T-helper 17 cell (primary cell): ENCODE measurements at places on chromosomes 3 and 15.

- no peak for DNase-seq
- H3K4me1 ChIP-seq = no peaks in the 10 kb centered on the region
- H3K27me3 ChIP-seq = no peaks in the 10 kb centered on the region
- H3K4me3 ChIP-seq = no peak overlapping the region
- H3K27ac ChIP-seq = no peak overlapping the region
- H3K36me3 ChIP-seq = no peaks in the 10 kb centered on the region
Measured at GRCh38 chr3:170076715-170077238, 39.0 kb downstream of the GPR160 start.

GRCh38 chr15:58977887-58978286 is 9.6 kb upstream of the RNF111 start:
- no peaks in the 10 kb centered on the region for H3K36me3 ChIP-seq
- no peak overlapping the region for H3K4me3 ChIP-seq
- no peak overlapping the region for H3K27ac ChIP-seq
- no peaks in the 10 kb centered on the region for H3K27me3 ChIP-seq

- DNase-seq = no peak
- H3K4me3 ChIP-seq = no peak overlapping the region
- peaks cover 24% of the 10 kb centered on the region for H3K4me1 ChIP-seq
Measured at GRCh38 chr3:66415867-66416428, 84.9 kb downstream of the LRIG1 start.

DNA sequence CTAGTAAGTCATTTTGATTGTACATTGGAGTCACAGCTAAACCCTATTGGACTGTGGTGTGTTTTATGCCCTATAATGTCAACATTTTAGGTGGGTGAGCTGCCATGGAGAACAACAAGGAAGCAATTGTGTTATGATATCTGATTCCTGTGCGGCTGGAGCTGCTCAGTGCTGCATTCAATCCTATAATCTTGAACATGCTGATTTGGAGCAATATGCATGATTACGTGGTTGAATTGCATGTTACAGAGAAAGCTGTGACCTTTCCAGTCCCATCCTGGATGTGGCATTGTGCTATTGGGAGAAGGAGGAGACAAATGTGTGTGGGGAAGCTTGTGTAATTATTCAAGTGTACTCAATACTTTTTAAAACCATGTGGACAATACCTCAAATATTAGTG is 20.1 kb upstream of the C3orf49 start:
- no peak overlapping the region for H3K4me3 ChIP-seq
- no peak for DNase-seq
- no peak overlapping the region for H3K27ac ChIP-seq
- peaks cover 4% of the 10 kb centered on the region for H3K36me3 ChIP-seq
- peaks cover 5% of the 10 kb centered on the region for H3K27me3 ChIP-seq

- peaks cover 54% of the 10 kb centered on the region for H3K4me1 ChIP-seq
- H3K27me3 ChIP-seq = no peaks in the 10 kb centered on the region
- peak overlapping the region; percentile 100 for H3K27ac ChIP-seq
- H3K36me3 ChIP-seq = peaks cover 6% of the 10 kb centered on the region
- H3K4me3 ChIP-seq = peak overlapping the region; percentile 98
Measured at GRCh38 chr3:9396632-9397331, 633 bp upstream of the SETD5 start.

- H3K4me1 ChIP-seq = peaks cover 6% of the 10 kb centered on the region
- DNase-seq = no peak
- H3K27ac ChIP-seq = no peak overlapping the region
- no peaks in the 10 kb centered on the region for H3K27me3 ChIP-seq
- no peak overlapping the region for H3K4me3 ChIP-seq
Measured at GRCh38 chr3:142566096-142566495, 12.4 kb downstream of the ATR start.

GRCh38 chr3:172448661-172449465 is 607 bp upstream of the GHSR start:
- peak overlapping the region; percentile 81 for H3K4me3 ChIP-seq
- peaks cover 14% of the 10 kb centered on the region for H3K36me3 ChIP-seq
- H3K27ac ChIP-seq = no peak overlapping the region
- peaks cover 77% of the 10 kb centered on the region for H3K27me3 ChIP-seq
- H3K4me1 ChIP-seq = peaks cover 18% of the 10 kb centered on the region

GRCh38 chr15:74245342-74245931 is 9.3 kb downstream of the CCDC33 start:
- peaks cover 11% of the 10 kb centered on the region for H3K36me3 ChIP-seq
- peaks cover 74% of the 10 kb centered on the region for H3K27me3 ChIP-seq
- no peak overlapping the region for H3K4me3 ChIP-seq
- no peak overlapping the region for H3K27ac ChIP-seq
- peaks cover 9% of the 10 kb centered on the region for H3K4me1 ChIP-seq
- DNase-seq = no peak

- H3K36me3 ChIP-seq = no peaks in the 10 kb centered on the region
- no peaks in the 10 kb centered on the region for H3K27me3 ChIP-seq
- no peaks in the 10 kb centered on the region for H3K4me1 ChIP-seq
- H3K4me3 ChIP-seq = no peak overlapping the region
- no peak overlapping the region for H3K27ac ChIP-seq
Measured at GRCh38 chr3:148464246-148464645, 233.5 kb upstream of the AGTR1 start.

- H3K27ac ChIP-seq = no peak overlapping the region
- no peaks in the 10 kb centered on the region for H3K4me1 ChIP-seq
- no peaks in the 10 kb centered on the region for H3K36me3 ChIP-seq
- DNase-seq = no peak
- H3K4me3 ChIP-seq = no peak overlapping the region
Measured at GRCh38 chr15:91793771-91794170, 59.7 kb upstream of the SLCO3A1 start.

- peaks cover 3% of the 10 kb centered on the region for H3K36me3 ChIP-seq
- no peak for DNase-seq
- no peak overlapping the region for H3K27ac ChIP-seq
- no peaks in the 10 kb centered on the region for H3K4me1 ChIP-seq
- H3K4me3 ChIP-seq = no peak overlapping the region
Measured at GRCh38 chr15:98826658-98827057, 178.3 kb downstream of the IGF1R start.

- DNase-seq = peak; percentile 52
- H3K27me3 ChIP-seq = peaks cover 39% of the 10 kb centered on the region
Measured at GRCh38 chr15:84142888-84143337, 92.7 kb upstream of the GOLGA6L4 start.

GRCh38 chr3:110758208-110758607 is 313.4 kb upstream of the NECTIN3 start:
- DNase-seq = no peak
- no peak overlapping the region for H3K27ac ChIP-seq
- peaks cover 2% of the 10 kb centered on the region for H3K4me1 ChIP-seq

DNA sequence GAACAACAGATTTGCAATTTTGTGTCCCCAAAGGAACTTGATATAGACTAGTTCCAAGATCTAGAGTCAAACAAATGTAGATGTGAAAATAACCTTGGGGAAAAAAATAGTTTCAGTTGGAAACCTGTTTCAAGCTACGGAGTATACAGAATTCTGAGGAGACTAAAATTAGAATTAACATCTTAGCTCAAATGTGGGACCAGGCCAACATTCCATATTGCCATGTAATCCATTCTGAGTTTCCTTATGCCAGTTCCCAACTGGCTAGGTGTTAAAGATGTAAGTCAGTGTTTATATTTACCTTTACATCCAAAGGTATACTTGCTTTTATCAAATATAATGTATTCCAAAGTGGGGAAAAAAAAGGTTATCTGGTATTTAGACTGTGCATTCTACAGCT is 76.3 kb downstream of the UBE3A start:
- no peak for DNase-seq
- no peaks in the 10 kb centered on the region for H3K27me3 ChIP-seq
- peaks cover 4% of the 10 kb centered on the region for H3K4me1 ChIP-seq
- H3K36me3 ChIP-seq = peaks cover 6% of the 10 kb centered on the region
- H3K27ac ChIP-seq = no peak overlapping the region

GRCh38 chr3:188465311-188465710 is 311.4 kb downstream of the LPP start:
- H3K27me3 ChIP-seq = no peaks in the 10 kb centered on the region
- DNase-seq = no peak
- no peak overlapping the region for H3K27ac ChIP-seq
- peaks cover 2% of the 10 kb centered on the region for H3K4me1 ChIP-seq

GRCh38 chr3:156478891-156479290 is 76.0 kb downstream of the SSR3 start:
- no peak overlapping the region for H3K4me3 ChIP-seq
- H3K27ac ChIP-seq = no peak overlapping the region
- DNase-seq = no peak
- peaks cover 2% of the 10 kb centered on the region for H3K36me3 ChIP-seq

- peaks cover 11% of the 10 kb centered on the region for H3K4me1 ChIP-seq
- H3K27ac ChIP-seq = no peak overlapping the region
- DNase-seq = peak; percentile 72
- H3K4me3 ChIP-seq = no peak overlapping the region
- peaks cover 3% of the 10 kb centered on the region for H3K36me3 ChIP-seq
Measured at GRCh38 chr3:38117748-38118420, 19.0 kb downstream of the ACAA1 start.

- H3K4me1 ChIP-seq = no peaks in the 10 kb centered on the region
- H3K4me3 ChIP-seq = no peak overlapping the region
- peaks cover 16% of the 10 kb centered on the region for H3K27me3 ChIP-seq
- H3K36me3 ChIP-seq = peaks cover 2% of the 10 kb centered on the region
Measured at GRCh38 chr3:151964743-151965142, 91.3 kb downstream of the SUCNR1 start.

DNA sequence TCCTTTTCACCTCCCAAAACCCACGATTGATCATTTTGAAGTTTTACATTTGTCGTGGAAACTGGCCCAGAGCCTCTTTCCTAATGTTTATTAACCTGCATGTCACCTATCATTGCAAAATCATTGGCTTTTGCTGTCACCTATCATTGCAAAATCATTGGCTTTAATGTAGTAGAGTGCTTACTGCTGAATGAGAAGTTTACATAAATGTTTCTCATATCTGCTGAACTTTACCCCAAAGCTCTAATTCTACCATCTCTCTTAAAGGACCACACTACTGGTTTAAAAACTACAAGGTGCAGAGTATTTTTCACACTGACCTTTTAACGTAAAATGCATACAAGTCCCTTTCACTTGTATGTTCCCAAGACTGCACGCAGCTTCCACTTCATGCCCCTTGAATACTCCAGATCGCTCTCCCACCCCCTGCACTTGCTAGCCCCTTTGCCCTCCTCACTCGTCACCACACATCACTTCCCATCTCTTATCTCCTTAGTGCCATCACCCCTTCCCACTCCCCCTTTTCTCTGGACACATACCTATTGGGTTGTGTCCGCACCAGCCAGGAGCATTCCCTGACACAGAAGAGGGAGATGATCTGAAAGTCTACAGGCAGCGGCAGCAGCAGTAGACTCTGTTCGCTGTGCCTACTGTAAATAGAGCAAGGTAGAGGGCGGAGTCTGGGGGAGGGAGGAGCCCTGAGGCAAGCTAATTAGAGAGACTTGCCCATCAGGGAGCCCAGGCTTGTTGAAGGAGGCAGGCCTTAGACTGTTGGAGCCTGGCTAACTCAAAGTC is 30.2 kb upstream of the ATOSA start:
- H3K36me3 ChIP-seq = no peaks in the 10 kb centered on the region
- H3K4me3 ChIP-seq = no peak overlapping the region
- H3K27me3 ChIP-seq = no peaks in the 10 kb centered on the region
- DNase-seq = no peak

- H3K4me3 ChIP-seq = no peak overlapping the region
- no peaks in the 10 kb centered on the region for H3K36me3 ChIP-seq
- H3K27ac ChIP-seq = no peak overlapping the region
- H3K4me1 ChIP-seq = peaks cover 23% of the 10 kb centered on the region
- no peak for DNase-seq
Measured at GRCh38 chr15:31162721-31163510, 61.4 kb upstream of the TRPM1 start.

DNA sequence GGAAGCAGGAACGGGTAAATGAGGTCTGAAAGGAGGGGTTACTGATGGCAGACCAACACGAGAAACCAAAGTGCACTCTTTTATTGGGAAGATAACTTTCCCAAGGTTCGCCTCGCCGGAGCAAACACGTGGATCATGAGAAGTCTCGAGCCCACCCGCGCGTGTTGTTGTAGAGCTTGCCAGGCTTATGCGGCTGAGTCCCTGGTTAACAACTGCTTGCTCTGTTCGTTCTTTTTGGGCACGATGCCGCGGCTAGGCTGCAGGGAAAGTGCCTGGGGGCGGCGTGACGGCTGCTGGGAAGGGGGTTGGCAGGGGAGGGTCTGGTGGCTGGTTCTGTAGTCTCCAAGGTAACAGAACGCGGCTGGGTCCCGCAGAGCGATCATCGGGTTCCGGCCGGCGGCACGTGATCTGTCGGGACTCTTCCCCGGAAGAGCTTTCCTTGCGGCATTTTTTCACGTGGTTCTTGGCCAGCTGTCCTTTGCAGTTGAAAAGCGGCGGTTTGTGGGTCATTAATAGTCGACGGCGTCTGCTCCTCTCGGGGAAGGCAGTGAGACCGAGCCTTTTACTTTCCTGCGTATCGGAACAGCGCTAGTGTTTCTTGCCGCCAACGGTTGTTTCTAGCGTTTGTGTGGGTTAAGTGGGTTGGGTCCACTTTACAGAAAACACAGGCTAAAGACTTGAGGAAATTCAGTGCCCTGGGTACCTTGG is 1.5 kb downstream of the MGA start:
- H3K4me1 ChIP-seq = peaks cover 33% of the 10 kb centered on the region
- peak; percentile 75 for DNase-seq
- H3K27ac ChIP-seq = peak overlapping the region; percentile 98
- H3K36me3 ChIP-seq = no peaks in the 10 kb centered on the region

GRCh38 chr15:88610701-88611231 is 10.4 kb upstream of the AEN start:
- no peak for DNase-seq
- peaks cover 79% of the 10 kb centered on the region for H3K27me3 ChIP-seq
- H3K4me3 ChIP-seq = no peak overlapping the region
- H3K36me3 ChIP-seq = no peaks in the 10 kb centered on the region

DNA sequence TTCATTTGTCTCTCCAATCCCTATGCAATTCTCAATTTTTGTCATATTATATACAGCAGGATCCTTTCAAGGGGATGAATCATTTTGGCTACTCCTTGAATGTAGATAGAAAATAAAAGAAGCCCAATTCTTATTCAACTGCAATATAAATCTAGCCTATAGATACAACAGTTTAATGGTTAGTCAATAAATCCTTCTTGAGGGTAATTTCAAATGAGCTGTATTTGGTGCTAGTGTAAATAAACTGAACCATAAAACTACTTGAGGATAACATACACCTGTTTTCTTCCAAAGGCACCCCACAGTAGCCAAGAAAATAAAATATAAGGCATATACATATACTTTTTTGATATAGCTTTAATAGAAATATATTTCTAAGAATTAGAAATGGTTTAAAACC is 830.3 kb downstream of the ROBO1 start:
- H3K4me3 ChIP-seq = no peak overlapping the region
- H3K27me3 ChIP-seq = no peaks in the 10 kb centered on the region
- H3K36me3 ChIP-seq = no peaks in the 10 kb centered on the region
- no peaks in the 10 kb centered on the region for H3K4me1 ChIP-seq
- no peak overlapping the region for H3K27ac ChIP-seq
- DNase-seq = no peak

DNA sequence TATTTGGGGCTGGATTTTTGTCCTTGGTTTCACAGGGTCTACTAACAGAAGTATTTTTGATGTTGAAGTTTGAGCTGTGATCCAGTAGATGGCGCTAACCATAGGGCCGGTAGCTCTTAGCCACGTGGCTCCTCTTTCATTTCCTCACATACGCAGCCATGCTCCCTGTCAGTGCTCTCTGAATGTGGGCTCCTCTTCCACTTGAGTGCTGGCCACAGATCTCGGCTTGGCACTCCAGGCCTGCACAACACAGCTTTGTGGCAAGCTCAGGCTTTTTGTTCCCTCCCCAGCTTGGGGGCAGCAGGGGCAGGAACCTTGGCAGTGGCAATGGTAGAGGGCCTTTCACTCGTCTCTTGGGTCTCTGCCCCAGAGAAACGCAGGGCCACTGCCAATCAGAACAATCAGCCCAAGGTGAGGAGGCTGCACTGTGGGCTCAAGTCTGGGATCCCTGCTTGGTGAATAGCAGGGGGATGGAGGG is 18.6 kb upstream of the DNAAF4 start:
- no peak for DNase-seq
- H3K27me3 ChIP-seq = no peaks in the 10 kb centered on the region
- H3K36me3 ChIP-seq = no peaks in the 10 kb centered on the region
- H3K4me3 ChIP-seq = no peak overlapping the region
